ENCODE measurements at places on chromosomes 4 and X.

GRCh38 chr4:139802931-139803330 is 137.3 kb downstream of the MGST2 start:
- DNase-seq = no peak

GRCh38 chr4:40990236-40990898 is 224.0 kb downstream of the APBB2 start:
- no peak for DNase-seq

DNA sequence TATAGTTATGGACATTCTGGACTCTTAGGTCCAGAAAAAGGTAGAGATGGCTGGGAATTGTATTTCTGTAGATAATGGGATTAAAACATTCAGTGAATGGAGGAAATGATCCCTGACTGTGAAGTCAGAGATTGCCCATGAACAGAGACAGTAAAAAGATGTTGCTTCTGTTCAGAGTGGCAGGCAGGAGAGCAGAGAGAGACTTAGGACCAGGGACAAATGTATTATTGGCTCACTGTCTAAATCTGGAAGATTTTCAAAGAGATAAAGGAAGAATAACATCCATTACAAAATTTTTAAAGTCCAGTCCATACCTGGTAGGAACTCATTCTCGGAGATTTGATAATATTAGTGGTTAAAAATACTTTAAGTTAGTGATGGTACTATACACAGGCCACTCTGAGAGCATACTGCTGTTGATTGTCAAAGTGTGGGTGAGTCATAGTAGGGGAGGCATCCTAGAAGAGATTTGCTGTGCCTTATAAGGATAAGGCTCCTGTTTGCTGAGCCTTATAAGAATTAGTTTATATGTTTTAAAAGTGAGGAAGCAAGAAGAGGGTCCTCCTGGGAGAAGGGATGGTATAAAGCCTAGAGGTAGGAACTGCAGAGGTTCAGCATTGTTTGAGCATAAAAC is 53.0 kb downstream of the JADE3 start:
- DNase-seq = no peak

DNA sequence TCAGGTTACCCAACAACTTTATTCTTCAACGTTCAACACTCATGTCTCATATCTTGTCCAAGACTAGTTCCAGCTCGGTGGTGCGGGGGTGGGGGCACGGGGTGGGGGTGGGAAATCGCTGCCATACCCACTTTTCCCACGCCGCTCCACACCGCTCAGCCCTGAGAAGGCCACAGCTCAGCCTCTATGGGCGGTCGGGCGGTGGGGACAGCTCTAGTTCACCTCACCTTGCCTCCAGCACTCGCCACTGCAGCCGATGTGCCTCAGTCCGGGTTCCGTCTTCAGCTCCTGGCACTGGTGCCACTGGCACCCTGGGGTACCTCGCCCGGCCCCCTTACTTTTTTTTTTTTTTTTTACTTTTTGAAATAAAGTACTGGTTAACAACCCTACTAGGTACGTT is 522.2 kb downstream of the PCDH19 start:
- no peak for DNase-seq

DNA sequence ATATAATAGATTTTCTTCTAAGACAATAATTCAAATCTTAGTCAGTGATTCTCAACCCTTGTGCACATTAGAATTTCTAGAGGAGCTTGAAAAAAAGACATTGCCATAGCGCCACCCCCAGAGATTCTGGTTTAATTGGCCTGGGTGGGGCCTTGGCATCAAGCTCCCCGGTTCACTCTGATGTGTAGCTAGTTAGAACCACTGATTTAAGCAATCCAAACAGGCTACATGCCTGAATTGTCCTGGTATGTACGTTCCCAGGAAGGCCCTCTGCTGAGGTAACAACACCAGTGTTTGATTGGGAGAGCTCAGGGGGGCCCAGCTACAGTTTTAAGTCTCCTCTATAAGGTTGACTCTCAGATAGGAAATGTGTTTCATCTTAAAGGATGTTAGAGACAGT is 1.3 kb upstream of the ATP10D start:
- no peak for DNase-seq

DNA sequence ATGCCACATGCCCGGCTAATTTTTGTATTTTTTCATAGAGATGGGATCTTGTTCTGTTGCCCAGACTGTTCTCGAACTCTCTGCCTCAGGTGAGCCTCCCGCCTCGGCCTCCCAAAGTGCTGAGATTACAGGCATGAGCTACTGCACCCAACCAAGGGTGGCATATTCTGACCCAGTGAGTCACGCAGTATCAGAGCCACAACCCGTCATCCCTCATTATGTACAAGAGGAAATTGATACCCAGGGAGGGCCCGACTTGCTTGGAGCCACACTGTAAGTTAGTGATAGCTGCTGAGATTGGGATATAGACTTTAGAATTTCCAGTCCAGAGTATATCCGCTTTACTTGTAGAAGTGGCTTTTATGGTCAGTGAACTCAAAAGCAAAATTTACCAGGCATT is 14.6 kb downstream of the CCKAR start:
- no peak for DNase-seq

- no peak for DNase-seq
These were observed 157.6 kb downstream of the ZNF518B start for GRCh38 chr4:10299601-10300000.

- no peak for DNase-seq
These were observed 98.3 kb downstream of the DCLK2 start for GRCh38 chr4:150176547-150176946.

DNA sequence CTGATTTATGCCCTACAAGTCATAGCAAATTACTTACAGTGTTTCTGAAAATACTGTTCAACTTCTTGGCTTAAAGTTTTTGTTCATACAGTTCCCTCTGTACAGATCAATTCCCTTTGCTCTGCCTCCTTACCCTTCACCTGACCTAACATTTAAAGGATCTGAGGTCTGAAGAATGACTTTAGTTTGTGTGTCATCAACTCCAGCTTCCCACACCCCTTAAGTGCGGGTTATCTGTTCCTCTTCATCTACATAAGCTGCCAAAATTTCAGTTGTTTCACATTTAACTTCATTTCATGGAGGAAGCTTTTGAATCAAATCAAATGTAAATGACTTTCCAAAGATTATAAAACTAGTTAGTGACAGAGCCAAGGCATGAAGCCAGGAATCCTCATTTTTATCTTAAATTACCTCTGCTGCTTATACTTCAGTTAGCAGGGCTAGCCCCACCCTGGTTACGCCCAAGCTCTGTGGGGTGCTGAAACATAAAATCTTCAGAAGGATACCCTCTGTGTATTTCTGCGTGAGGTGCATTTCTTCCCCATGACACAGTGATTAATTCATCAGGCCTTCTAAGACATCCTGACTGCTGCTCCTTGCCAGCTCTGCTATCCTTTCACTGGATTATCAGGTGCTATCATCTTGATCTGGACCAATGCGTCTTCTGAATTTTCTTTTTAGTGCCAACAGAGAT is 16.5 kb downstream of the CXCL1 start:
- no peak for DNase-seq

DNA sequence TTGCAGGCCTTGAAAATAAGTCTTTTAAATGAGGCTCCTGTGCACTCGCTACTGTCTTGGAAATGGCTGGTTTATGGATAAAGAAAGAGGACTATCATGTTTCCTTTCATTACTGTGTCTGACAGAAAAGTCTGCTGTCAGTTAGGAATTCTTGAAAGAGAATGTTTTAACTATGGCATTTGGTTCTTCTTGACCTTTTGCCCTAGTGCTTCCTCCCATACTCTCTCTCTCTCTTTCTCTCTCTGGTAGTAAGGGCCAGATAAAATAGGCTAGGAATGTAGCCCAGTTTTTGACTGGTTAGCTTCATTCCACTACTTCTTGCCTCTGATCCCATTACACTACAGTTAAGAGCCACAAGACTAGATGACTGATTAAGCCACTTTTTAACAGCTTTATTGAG is 29.8 kb downstream of the YY2 start:
- no peak for DNase-seq

- no peak for DNase-seq
These were observed 39.9 kb downstream of the APBB2 start for GRCh38 chr4:41174444-41174843.

DNA sequence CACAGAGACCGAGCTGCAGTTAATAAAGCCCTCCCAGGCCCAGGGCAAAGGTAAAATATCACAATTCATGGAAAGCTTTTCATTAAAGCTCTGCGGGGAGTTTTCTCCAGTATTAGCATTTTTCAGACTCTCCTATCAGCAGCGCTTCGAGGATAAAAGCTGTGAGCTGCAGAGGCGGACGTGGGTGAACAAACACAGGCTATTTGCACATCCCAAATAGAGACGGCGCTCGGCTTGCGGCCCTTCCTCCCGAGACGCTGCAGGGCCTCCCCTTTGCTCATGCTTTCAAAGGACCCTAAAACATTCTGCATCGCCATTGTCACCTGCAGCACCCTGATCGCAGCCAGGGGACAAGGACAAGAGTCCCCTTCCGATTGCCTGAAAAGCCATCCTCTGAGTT is 97.3 kb downstream of the SORCS2 start:
- no peak for DNase-seq

Data from naive B cell (primary cell).